ENCODE measurements at places on chromosomes 3 and 15.
A peak's percentile ranks its signal among the peaks of the same experiment; 100 is the strongest.

GRCh38 chr15:52680761-52681160 is 1.6 kb upstream of the ATOSA start:
- DNase-seq = no peak

GRCh38 chr3:154786724-154787123 is 293.4 kb upstream of the MME start:
- DNase-seq = no peak

DNA sequence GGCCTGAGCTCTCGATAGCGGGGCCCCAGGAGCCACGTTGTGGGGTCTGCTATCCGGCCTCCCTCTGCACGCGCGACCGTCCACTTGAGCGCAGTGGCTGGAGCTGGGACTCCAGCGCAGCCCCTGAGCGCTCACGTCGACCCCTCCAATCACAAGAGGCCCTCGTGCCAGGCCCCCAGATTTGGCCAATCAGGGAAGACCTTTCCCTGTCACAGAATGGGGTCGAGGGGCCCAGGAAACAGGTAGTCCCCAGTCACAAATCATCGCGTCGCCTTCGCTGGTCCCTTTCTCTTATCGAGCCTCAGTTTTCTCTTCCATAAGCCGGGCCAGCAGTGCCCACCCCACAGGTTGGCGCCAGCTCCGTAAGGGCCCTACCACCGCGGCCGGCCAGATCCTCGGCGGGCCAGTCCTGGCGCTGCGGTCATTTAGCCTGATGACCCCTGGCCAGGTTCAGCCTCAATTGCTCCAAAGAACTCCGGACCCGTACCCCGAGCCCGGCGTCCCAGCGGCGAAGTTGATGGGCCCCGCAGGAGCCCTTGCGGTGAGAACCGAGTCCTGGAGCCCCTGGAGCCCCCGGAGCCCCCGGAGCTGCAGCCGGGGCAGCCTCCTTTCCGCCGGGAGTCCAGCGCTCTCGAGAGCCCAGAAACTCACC is 435 bp downstream of the ALDH1L1 start:
- no peak for DNase-seq

DNA sequence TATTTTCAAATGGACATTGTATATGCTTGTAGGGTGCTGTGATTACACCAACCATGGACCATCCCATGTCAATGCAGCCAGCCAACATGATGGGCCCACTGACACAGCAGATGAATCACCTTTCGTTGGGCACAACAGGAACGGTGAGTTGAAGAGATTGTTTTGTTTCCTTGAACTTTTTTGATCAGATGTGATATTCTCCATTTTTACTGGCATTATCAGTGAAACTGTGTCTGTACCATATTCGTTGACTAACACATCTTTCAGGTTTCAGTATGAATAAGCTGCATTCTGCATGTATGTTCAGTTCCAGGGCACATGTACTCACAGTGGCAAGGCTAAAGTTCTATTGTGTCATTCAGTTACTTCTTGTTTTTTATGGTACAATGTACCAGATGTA is 655.2 kb downstream of the RBMS3 start:
- no peak for DNase-seq

DNA sequence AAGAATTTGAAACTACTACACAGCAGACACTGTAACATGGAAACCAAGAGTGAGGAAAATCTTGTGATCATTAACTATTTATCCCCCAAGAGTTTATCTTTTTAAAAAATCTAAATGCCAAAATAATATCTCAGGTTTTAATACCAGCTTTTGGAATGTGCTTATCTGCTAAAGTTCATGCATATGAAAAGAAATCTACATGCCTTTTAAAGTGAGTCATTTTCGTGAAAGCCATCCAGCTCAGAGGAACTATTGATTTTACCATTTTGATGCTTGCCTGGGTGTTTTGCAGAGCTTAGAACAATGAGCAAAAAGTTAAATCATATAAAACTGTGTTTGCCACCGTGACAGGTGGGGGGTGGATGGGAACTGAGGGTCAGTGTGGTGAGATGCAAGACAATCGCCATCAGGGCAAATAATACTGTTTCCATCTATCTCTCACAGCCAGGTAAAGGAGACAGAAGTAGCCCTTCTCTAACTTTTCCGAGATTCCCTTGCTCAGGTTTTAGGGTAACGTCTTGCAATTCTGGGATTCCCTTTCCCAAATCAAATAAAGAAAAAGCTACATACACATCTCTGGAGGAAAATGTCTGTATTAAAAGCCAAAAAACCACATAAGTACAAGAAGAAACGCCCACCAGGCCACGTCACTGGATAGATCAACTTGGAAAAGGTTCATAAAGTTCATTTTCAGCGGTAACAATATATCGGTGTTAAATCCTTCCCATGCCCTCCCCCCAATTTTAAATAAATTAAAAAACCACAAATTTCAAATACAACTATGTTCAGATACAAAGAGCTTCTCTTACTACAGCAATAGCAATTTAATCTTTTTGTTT is 2.0 kb downstream of the TMEM158 start:
- DNase-seq = no peak

GRCh38 chr3:46104706-46105105 is 77.4 kb upstream of the XCR1 start:
- no peak for DNase-seq

DNA sequence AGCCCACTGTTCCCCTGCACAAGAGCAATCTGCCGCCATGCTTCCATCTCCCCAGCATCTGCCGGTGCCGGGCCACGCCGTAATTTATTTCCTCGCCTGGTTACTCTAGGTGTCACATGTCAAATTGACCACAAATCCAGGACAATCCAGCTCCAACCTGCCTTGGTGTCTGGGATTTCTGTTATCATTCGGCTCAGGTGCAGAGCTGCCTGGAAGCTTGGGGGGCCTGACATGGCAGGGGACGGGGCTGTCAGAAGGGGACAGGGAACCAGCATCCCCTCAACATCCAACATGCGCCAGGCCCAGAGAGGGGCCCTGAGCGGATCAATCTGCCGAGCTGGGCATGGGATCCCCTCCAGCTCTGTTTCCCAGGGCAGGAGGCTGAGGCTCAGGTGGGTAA is 47.9 kb downstream of the HMCES start:
- DNase-seq = no peak

DNA sequence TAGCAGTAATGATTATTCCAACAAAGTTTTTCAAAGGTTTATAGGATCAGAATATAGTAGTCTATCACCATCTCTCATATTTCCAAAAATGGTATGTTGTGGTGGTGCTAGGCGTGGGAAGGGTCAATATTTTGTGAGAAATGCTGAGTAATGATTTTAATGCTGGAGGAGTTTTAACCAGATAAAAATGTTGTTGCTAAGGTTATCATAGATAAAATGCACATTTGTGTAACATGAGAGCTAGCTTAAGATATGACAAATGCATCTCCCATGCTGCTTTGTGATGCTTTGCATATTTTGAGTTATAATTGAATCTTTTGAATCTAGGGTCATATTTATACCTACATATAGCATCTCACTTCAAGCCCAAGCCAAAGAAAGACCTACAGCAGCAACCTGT is 103.9 kb upstream of the ROBO1 start:
- DNase-seq = no peak

GRCh38 chr3:152205097-152205593 is 63.6 kb upstream of the MBNL1 start:
- no peak for DNase-seq

DNA sequence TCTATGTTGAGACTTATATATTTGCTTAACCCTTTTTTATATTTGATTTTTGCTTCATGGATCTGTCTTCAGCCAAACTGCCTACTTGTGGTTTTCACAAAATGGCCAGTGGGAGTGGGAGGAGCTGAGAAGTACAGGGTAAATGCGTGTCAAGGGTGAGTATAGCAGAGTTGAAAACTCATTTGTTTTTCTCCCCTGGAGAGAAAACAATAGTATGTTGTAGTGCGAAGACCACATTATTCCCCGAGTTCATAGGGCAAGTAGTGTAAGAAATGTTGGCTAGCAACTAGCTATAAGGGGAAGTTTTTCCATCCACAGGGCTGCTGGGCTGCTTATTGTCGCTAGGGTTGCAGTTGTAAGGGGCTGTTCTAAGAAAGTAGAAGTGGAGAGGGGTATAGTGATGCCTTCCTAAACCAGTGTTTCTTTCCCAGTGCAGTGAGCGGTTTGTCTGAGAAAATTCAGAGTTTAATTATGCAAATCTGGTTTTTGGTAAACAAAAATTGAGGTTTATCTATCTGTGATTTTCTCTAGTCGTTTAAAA is 153.8 kb upstream of the AZI2 start:
- DNase-seq = no peak

GRCh38 chr15:33119865-33120264 is 74.6 kb downstream of the FMN1 start:
- DNase-seq = no peak

GRCh38 chr15:51171634-51171932 is 76.9 kb upstream of the TNFAIP8L3 start:
- DNase-seq = no peak

DNA sequence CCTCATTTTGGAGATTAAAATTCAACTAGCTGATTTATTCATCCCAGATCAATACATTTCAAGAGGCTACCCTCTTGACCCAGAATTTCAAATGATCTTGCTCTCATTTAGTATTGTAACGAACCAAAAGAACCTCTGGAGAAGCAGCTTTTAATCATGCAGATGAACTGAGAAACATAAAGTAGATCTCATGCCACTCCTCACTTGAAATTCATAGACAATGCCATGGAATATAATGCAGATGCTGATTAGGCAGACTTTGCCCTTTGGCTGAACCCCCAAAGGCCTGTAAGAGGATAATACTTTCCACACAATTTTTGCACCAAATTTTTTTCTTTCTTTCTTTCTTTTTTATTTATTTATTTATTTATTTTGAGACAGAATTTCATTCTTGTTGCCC is 358.3 kb downstream of the NEK10 start:
- no peak for DNase-seq

DNA sequence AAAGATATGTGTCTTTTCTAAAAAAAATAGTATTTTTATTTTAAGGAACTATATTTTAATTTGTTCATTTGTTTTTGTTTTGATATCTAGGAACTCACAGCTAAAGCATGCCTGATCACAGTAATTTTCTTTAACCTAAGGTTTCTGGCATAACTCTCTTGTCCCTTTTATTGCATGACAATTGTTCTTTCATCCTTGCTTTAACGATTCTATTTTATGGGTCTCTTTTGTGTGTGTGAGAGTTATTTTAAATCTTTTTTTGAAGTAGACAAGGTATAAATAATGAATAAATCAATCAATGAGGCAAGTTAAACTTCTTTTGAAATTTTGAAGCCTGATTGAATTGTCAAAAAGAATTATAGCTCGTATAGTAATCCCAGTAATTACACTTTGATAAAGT is 747.8 kb upstream of the GOLIM4 start:
- DNase-seq = no peak

- DNase-seq = peak; percentile 60
Measured at GRCh38 chr3:41026394-41027177, 172.7 kb upstream of the CTNNB1 start.

GRCh38 chr3:129599607-129600006 is 6.9 kb downstream of the PLXND1 start:
- DNase-seq = peak; percentile 47

GRCh38 chr15:49315391-49315823 is 107.6 kb upstream of the FGF7 start:
- no peak for DNase-seq

DNA sequence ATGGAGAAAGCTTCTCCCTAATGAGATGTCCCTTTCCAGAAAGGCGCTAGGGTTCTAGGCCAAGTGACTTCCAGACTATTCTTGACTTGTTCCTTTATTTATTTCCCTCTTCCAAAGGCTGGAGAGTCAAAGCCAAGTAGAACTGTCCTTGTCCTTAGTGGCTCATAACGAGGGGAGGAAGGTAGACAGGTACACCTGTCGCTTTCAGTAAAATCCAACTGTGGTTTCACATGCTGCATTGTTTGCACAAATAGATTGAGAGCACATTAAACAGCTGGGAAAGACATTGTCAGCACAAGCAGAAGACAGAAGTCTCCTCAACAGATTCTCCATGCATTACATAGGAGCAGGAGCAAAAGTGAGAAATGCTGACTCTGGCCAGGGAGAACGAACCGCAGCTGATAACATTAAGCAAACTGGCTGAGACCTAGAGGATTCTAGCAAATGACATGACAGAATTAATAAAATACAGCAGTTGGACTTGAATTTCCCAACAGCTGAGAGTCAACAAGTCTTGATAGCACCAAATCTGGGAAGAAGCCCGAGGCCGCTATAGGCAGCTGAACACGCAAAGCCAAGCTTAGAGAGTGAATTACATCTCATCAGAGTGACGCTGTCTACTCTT is 227.7 kb downstream of the TLE3 start:
- no peak for DNase-seq

DNA sequence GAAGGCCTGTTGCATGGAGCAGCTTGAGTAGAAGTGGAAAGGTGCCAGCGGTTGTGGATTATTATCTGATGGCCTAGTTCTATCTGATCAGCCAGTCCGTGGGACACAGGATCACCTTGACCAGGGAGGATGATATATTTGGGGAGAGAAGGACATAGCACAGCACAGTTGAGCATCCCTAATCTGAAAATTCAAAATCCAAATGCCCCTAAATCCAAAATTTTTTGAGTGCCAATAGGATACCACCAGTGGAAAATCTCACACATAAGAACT is 6.0 kb downstream of the CSPG4 start:
- no peak for DNase-seq

GRCh38 chr15:83498801-83499200 is 51.7 kb downstream of the SH3GL3 start:
- DNase-seq = no peak

GRCh38 chr3:16236856-16237393 is 27.8 kb downstream of the DPH3 start:
- no peak for DNase-seq

- no peak for DNase-seq
Measured at GRCh38 chr15:85778107-85778776, 16.5 kb downstream of the KLHL25 start.

- DNase-seq = no peak
Measured at GRCh38 chr15:37015035-37015434, 85.3 kb downstream of the MEIS2 start.

GRCh38 chr15:42679285-42680141 is 57.4 kb downstream of the CDAN1 start:
- peak; percentile 5 for DNase-seq

- no peak for DNase-seq
Measured at GRCh38 chr3:192281207-192281880, 446.0 kb downstream of the FGF12 start.

- DNase-seq = peak; percentile 61
Measured at GRCh38 chr15:32659340-32660155, 18.0 kb downstream of the SCG5 start.

GRCh38 chr15:62734706-62735105 is 307.8 kb upstream of the TPM1 start:
- no peak for DNase-seq

DNA sequence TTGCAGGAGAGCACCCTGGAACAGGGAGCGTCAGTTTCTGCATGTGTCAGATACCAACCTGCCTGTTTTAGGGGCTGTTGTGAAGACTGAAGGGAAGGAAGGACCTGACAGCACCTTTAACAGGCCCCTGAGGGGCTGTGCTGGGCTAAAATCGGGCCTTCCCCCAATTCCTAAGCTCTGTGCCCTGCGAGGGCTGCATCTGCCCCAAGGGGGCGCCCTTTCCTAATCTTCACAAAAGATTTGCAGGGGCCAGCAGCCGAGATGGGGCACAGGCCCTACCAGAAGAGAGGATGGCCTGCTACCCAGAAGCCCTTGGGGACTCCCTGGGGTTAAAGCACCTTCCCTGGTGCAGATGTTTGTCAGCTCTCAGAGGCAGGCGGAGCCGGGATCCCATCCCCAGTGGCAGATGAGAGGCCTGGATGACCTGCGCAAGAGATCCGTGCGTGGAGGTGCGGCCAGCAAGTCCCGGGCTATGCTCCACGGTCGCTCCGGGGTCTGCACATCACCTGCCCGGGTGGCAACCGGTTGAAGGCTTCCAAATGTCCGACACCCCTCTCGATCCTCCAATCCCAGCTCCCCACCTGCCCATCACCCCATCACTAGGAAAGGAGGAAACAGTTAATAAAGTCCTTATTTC is 53.6 kb downstream of the RHCG start:
- peak; percentile 88 for DNase-seq
